ENCODE measurements at places on chromosomes 2 and 18. TPM values are rescaled to one million over a fixed set of nuclear protein-coding genes. Genes with fewer than 3 reads are reported as not detected.
A peak's percentile ranks its signal among the peaks of the same experiment; 100 is the strongest.

- no peaks in the 10 kb centered on the region for H3K4me1 ChIP-seq
- H3K4me3 ChIP-seq: no peak overlapping the region
- no peak for DNase-seq
- no peaks in the 10 kb centered on the region for H3K27me3 ChIP-seq
- no peak overlapping the region for H3K27ac ChIP-seq
- H3K36me3 ChIP-seq: peaks cover 5% of the 10 kb centered on the region
These were observed 54.5 kb downstream of the SLC39A10 start for GRCh38 chr2:195711478-195711877.

DNA sequence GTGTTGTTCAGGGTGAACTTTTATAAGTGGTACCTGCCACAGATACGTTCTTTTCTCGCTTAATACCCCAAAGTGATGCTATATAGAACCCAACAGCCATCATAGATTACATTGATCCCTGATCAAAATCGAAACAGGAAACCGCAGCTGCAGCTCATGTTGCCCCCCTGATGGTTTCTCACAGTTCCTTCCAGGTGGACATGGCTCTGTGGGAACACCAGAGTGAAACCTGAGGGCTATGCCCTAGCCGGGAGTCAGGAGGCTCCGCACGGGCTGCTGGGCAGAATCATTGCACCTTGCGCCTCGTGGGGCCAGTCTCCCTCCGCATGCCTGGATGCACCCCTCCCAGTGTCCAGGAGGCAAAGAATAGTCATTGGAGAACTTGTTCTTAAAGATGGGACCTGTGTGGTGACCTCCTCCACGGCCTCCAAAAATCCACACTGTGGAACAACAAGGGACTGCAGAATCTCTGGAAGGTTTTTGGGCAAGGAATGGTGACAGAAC is 61.8 kb downstream of the CRACDL start:
- peaks cover 2% of the 10 kb centered on the region for H3K27me3 ChIP-seq
- H3K27ac ChIP-seq: no peak overlapping the region
- H3K4me1 ChIP-seq: no peaks in the 10 kb centered on the region
- no peak for DNase-seq
- no peaks in the 10 kb centered on the region for H3K36me3 ChIP-seq
- no peak overlapping the region for H3K4me3 ChIP-seq

GRCh38 chr2:233375490-233376314 is 21.4 kb downstream of the DGKD start:
- DNase-seq: no peak
- H3K36me3 ChIP-seq: no peaks in the 10 kb centered on the region
- no peak overlapping the region for H3K4me3 ChIP-seq
- no peak overlapping the region for H3K27ac ChIP-seq
- no peaks in the 10 kb centered on the region for H3K4me1 ChIP-seq
- peaks cover 1% of the 10 kb centered on the region for H3K27me3 ChIP-seq

DNA sequence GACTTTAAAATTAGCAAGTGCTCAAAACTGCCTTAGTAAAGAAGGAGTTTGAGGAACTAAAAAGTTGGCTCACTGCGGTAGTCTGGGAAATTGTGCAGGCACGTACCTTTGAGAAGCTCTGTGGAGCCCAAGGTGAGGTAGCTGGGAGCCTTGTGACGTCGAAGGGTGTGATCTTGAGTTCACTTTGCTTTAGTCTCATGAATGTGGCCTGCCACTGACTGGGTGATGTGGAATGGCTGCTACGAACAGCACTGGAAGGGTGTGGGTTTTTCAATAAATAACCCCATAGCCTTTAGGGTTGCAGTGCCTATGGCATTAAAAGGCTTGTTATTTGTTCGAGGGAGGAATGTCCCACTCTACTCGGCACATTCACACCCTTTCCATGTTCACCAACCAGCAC is 312.3 kb downstream of the PRKCE start:
- H3K4me3 ChIP-seq: no peak overlapping the region
- no peak overlapping the region for H3K27ac ChIP-seq
- H3K27me3 ChIP-seq: no peaks in the 10 kb centered on the region
- H3K4me1 ChIP-seq: peaks cover 32% of the 10 kb centered on the region

DNA sequence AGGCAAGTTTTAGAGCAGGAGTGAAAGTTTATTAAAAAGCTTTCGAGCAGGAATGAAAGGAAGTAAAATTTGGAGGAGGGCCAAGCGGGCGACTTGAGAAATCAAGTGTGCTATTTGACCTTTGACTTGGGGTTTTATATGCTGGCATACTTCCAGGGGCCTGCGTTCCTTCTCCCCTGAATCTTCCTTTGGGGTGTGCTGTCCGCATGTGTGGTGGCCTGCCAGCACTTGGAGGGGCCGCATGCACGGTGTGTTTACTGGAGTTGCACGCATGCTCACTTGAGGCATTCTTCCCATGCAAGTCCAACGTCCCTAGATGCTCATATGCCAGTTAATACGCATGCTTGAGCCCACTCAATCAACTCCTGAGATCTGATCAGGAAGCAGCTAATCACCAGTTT is 78.3 kb upstream of the MAP4K4 start:
- no peak for DNase-seq
- H3K4me1 ChIP-seq: peaks cover 9% of the 10 kb centered on the region
- no peak overlapping the region for H3K27ac ChIP-seq
- no peaks in the 10 kb centered on the region for H3K36me3 ChIP-seq
- H3K27me3 ChIP-seq: peaks cover 1% of the 10 kb centered on the region
- H3K4me3 ChIP-seq: no peak overlapping the region

- no peak overlapping the region for H3K27ac ChIP-seq
- H3K36me3 ChIP-seq: no peaks in the 10 kb centered on the region
- H3K27me3 ChIP-seq: peaks cover 13% of the 10 kb centered on the region
- H3K4me3 ChIP-seq: no peak overlapping the region
- H3K4me1 ChIP-seq: peaks cover 2% of the 10 kb centered on the region
These were observed 129.9 kb upstream of the MSH6 start for GRCh38 chr2:47653036-47653435.

GRCh38 chr2:155240176-155240575 is 541.7 kb downstream of the KCNJ3 start:
- no peaks in the 10 kb centered on the region for H3K4me1 ChIP-seq
- H3K27ac ChIP-seq: no peak overlapping the region
- no peak overlapping the region for H3K4me3 ChIP-seq

DNA sequence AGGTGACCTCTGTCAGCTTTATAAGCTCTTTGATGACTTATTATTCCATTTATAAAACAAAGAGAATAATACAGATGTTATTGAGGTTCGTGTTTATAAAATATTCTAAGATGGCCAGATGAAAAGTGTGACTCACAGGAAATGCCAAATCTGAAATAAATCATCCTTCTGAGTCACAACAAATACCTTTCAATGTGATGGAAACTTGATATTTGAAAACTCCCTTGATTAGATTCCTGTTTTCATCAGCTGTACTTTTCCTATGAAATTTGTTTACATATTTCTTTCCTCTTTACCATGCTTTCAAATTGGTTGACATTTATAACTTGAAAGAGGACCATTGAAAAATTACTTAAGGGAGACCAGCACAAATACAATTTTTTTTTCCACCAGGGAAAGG is 30.6 kb upstream of the PPP1R1C start:
- H3K4me1 ChIP-seq: peaks cover 8% of the 10 kb centered on the region
- H3K27ac ChIP-seq: no peak overlapping the region
- H3K27me3 ChIP-seq: peaks cover 2% of the 10 kb centered on the region
- H3K36me3 ChIP-seq: no peaks in the 10 kb centered on the region
- no peak overlapping the region for H3K4me3 ChIP-seq

GRCh38 chr2:101253013-101253702 is 472 bp downstream of the CNOT11 start:
- H3K4me3 ChIP-seq: peak overlapping the region; percentile 99
- DNase-seq: peak; percentile 48
- H3K4me1 ChIP-seq: peaks cover 29% of the 10 kb centered on the region
- H3K27me3 ChIP-seq: peaks cover 3% of the 10 kb centered on the region
- peak overlapping the region; percentile 61 for H3K27ac ChIP-seq

DNA sequence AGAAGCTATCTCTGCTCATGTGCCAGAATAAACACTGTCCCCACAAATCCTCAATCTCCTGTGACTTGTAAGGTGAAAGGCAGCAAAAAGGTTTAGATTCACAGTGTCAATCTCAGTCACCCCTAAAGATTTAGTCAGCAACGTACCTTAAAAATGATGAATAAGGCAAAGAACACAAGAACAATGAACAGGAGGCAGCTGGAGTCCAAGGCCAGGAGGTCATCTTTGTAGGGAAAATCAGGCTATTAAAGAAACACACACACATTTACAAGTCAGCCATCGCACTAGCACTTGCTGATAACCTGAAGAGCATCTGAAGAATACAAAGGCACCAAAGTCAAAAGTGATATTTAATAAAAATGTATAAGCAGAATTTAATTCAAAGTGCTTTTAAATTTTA is 16.6 kb downstream of the LAPTM4A start:
- H3K27ac ChIP-seq: peak overlapping the region; percentile 68
- peaks cover 62% of the 10 kb centered on the region for H3K36me3 ChIP-seq
- peaks cover 17% of the 10 kb centered on the region for H3K4me1 ChIP-seq

- H3K36me3 ChIP-seq: no peaks in the 10 kb centered on the region
- no peak for DNase-seq
- H3K27me3 ChIP-seq: peaks cover 3% of the 10 kb centered on the region
- H3K4me3 ChIP-seq: no peak overlapping the region
- no peak overlapping the region for H3K27ac ChIP-seq
- peaks cover 25% of the 10 kb centered on the region for H3K4me1 ChIP-seq
These were observed 40.4 kb downstream of the SYT4 start for GRCh38 chr18:43236921-43237320.

Gene PARD6G
- total RNA-seq: 10.4 TPM

Gene SLC14A1
- total RNA-seq: 0.36 TPM

Gene REG3A
- not detected for total RNA-seq

Gene HOXD3
- total RNA-seq: 4.1 TPM

Gene SAG
- total RNA-seq: not detected

Gene IMP4
- 32.8 TPM for total RNA-seq

Gene RAB12
- 35.3 TPM for total RNA-seq

Gene CREB1
- total RNA-seq: 76.8 TPM

Gene UNC80
- total RNA-seq: 0.05 TPM

Measured in endothelial cell (in vitro differentiated cells).